ENCODE measurements at places on chromosomes 3 and 15.

DNA sequence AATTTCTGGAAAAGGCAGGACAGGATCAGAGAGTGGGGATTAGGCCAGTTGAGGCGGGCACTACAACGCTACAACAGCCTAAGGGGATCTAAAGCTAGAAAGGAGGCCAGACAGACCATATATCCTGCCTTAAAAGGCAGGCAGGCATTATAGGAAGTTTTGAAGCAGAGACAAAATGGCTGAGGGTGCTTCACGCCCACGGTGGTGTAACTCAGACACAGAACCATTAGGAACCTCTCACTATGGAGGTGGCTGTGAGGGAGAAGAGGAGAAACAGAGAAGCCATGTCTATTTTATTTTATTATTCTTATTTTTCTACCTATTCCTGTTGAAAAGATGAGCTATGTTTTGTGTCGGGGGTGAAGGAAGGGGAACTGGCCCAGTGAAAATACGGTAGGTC is 2.1 kb upstream of the USP4 start:
- no peak for DNase-seq

DNA sequence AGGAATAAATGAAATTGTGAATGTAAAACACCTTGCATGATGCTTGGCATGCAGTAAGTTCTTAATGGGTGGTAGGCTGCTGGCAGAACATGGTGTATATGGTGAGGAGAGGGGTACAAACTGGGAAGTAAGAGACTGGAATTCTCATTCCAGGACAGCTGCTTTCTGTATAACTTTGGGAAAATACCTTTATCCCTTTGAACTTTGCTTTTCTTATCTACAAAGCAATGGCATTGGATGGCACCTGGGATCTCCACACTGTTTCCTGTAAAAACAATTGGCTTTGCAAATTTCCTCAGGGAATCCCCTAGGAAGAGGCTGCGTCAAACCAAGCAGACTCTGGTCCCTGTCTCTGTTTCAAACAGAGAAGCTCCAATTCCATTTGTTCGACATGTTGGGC is 100.7 kb upstream of the SLC4A7 start:
- no peak for DNase-seq

DNA sequence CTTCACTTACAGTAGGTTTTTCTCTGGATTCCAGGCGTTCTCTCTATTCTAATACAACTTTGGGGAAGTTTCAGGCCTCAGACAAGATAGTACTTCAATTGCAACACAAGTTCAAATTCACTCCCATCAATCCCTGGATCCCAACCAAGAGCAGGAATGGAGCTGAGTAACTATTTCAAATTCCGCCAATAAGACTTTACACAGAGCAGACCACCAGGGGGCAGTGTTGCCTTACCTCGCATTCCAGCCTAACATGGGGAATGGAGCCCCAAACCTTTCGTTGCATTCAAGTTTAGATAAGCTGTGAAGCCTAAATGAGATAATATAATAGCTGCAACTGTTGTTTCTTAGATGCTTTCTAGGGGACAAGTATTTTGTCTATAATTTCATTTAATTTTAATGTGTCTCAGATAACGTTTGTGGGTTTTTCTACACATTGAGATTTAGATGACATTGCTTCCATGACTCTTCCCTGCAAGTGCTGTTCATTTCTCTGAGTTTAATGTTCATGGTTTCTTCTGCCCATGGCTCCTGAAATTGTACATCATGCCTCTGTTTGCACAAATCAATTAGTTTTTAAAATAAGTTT is 186.7 kb downstream of the NSUN3 start:
- DNase-seq: peak; percentile 70

- DNase-seq: no peak
These were observed 24.6 kb downstream of the AQR start for GRCh38 chr15:34944936-34945335.

GRCh38 chr3:177150218-177150916 is 46.9 kb downstream of the TBL1XR1 start:
- DNase-seq: no peak

DNA sequence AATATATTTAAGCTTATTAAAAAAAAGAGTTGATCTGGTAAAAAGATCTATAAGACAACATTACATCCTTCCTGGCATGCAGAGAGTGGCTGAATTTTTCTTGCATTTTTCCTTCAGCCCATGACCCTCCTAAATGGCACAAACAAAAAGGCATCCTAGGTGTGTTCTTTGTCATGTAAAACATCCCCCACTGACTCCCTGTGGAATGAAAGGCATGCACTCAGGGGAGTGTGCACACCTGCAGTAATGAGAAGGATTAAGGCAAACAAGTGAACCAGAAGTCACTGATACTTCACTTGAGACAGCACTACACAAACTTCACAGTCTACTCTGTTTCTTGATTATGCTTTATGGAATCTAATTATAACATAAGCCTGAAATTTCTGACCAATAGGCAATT is 195.0 kb downstream of the RBMS3 start:
- no peak for DNase-seq

DNA sequence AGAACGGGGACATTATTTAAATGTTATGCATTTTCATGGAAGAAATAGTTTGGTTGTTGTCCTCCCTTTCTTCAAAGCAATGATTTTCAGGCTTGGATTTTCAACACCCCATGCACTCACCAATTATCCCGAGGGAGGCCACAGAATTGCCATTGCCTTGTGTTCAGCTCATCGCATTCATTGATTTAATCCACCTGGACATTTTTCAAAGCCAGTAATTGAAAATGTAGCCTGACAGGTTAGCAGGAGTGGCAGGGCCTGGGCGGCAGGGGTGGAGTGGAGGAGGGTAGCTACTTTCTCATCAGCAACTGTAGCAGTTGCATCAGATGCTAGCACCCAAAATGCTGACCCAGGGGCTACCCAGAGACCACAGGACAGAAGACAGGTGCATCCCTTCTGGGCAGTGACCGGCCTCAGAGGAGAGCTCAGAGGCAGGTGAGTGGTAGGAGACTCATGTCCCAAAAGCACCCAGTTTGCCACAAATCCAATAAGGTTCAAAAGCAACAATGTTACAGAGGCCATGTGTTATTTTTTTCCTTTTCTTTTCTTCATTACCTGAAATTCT is 242.4 kb downstream of the CD47 start:
- DNase-seq: no peak

- DNase-seq: no peak
These were observed 16.7 kb downstream of the SMAD3 start for GRCh38 chr15:67082007-67082536.

- peak; percentile 22 for DNase-seq
These were observed 11.5 kb upstream of the TIMP4 start for GRCh38 chr3:12170207-12170606.

- no peak for DNase-seq
These were observed 56.4 kb downstream of the SPTSSB start for GRCh38 chr3:161314836-161315395.

DNA sequence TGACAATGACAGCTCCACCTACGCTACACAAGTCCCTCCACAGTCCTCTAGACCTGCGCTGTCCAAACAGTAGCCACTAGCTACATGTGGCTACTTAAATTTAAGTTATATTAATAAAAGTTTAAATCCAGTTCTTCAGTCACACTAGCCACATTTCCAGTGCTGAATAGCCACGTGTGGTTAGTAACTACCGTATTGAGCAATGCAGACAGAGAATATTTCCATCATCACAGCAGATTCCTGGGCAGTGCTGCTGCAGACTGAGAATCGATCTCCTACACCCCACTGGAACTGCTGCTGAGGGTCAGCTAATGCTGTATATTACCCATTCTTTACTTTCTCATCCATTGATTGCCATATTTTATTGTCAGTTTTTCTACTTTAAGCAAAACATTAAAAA is 40.9 kb downstream of the HDC start:
- DNase-seq: no peak

- no peak for DNase-seq
These were observed 1064.3 kb upstream of the EPHA6 start for GRCh38 chr3:95750097-95750496.

DNA sequence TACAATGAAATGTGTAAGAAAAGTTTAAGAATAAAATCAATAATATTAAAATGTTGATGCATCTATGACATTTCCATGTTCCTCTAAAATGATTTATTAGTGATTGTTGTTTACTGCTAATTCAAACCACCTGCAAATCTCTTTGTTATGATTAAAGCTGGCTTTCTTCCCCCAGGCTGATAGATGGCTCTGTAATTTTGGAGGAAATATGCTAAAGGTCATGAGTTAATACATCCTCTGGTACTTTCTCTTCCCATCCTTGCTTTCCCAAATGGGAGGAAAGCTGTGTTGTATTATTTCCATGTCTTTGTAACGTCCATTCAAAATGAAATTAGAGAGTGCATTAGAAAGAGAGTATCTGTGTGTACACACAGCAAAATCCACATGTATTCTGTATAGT is 139.5 kb upstream of the TMCO5A start:
- DNase-seq: no peak

- DNase-seq: no peak
These were observed 39.5 kb downstream of the HACD3 start for GRCh38 chr15:65569728-65570127.

DNA sequence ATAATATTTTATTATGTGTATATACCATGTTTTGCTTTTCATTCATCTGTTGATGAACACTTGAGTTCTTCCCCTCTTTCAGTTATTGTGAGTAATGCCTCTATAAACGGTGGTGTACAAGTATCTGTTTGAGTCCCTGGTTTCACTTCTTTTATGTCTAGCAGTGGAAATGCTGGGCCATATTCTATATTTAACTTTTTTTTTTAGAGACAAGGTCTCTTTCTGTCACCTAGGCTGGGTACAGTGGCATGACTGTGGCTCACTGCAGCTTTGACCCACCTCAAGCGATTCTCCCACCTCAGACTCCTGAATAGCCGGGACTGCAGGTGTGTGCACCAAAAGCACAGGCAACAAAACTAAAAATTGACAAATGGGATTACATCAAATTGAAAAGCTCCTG is 19.9 kb downstream of the GOLM2 start:
- DNase-seq: no peak

DNA sequence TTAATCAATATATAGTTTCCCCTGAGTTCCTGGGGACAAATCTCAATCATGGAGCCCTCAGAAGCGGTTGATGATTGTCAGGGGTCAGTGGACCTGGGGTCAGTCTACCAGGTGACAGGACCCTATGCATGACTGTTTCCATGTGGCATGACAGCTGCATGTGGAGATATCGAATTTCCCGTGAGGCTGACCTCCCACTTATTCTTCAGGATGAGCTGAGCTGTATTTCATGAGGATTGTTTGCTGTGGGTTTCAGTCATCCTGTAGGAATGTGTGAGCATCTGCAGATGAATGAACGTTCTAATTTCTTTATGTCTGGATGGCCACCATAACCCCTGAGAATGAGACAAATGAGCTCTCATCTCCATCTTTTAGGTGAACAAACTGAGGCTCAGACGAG is 93.0 kb upstream of the HES1 start:
- no peak for DNase-seq

DNA sequence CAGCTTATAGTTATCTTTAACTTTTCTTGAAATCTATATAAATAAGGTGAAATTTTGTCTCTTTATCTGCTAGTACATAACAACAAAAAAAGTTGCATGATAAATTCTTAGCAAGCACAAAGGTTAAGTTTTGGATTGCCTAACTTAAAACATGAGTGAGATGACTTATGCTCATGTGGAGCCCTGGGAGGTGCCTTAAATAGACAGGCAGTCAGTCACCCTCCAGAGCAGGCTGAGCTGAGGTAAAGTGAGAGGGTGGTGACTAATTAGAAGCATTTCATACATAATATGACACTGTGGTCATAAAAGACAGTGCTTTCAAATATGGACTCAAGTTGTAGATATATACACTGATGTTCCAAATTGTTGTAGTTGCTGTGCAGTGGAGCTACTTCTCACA is 14.6 kb upstream of the MME start:
- DNase-seq: no peak

GRCh38 chr3:57382933-57383332 is 90.4 kb upstream of the ASB14 start:
- DNase-seq: peak; percentile 37

DNA sequence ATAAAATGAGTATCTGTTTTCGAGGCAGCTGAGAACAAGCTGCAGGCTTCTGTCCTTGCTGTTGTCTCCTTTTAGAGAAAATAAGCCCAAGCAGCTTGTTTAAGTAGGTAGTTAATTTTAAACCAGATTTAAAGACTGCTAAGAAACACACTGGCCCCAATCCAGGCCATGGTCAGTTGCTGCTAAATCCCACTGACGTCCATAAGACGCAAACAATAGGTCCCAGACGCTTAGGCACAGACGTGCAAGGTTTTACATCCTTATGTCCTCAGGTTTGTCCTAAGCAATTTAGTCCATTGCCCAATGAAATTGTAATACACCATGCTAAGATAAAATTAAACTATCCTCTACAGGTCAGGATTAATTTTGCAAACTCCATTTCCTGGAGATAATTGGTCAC is 120.0 kb upstream of the SNTN start:
- DNase-seq: no peak

DNA sequence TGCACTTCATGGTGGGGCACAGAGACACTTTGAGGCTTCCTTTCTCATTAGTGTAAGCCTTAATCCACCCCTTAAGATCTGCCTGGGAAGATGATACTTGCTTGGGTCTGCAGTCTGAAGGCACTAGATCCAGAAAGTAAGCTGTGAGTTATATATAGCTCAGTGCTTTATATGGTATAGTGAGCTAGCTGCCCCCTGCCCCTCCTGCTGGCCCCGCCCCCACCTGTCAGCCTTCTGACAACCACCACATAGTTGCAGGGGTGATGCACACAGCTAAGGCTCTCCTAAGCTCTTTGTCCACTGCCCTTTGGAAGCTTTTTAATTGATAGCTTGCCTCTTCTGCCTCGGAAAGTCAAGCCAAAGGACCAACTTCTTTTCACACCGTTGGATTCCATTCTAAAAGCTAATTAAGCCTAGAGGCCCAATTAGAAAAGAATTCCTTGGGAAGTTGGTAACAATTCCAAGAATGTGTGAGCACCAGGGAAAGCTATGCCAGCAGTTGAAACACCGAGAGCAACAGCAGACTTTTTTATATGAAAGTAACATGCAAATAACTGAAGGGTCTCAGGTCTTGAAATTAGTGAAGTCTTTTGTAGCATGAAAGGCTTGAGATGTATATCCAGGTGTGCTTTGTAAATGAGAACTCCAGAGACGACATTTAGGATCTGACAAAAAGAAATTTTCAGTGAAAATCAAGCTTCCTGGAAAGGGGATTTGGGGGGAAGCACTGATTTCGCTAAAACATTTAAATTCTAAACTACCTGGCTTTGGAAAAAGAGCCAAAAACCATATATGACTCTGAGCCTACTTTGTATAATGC is 2.3 kb downstream of the TPM1 start:
- DNase-seq: no peak

- no peak for DNase-seq
These were observed 314.6 kb downstream of the RPLP1 start for GRCh38 chr15:69767191-69767590.

- no peak for DNase-seq
These were observed 20.9 kb downstream of the OCA2 start for GRCh38 chr15:28078191-28078719.
